ENCODE measurements at places on chromosomes 4 and X. TPM values are rescaled to one million over a fixed set of nuclear protein-coding genes. Genes with fewer than 3 reads are reported as not detected.

DNA sequence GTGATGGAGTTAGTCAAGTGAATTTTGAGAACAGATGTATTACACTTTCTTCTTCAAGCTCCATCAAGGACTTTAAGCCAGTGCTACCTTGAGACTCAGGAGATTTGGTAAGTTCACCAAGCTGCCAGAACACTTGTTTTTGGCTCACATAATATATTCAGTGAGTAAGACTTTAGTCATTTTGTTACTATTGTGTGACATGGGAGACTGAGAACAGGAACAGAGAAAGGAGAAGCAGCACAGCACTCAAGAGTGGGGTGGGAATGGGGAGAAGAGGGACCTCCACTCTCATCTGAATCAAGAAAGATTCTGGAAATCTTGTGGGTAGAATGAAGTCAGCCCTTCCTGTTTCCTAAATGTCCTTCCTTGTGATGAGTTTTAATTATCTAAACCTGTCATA lies 87.3 kb upstream of the TET2 start:
- DNase-seq: peak; percentile 62

DNA sequence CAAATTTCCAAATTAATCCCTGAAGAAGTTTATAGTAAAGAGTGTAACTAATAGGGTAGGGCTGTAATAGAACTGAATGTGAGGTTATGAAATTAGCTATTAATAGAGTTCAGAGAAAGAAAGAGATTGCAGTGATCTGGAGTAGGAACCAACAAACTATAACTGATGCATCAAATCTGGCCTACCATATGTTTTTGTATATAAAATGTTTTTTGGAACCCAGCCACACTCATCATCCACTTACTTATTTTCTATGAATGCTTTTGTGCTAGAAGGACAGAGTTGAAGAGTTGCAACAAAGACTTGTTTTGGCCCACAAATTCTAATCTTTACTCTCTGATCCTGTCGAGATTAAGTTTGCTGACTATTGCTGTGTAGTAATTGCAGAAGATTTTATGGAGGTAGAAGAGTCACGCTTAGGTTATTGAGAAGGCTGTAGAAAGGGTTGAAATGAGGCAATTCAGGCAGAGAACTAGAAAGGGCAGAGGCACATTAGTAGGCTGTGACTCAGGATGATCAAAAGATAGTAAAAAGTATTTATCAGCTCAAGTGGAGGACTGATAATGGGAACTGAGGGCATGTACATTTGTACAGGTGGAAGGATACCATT lies 298.7 kb upstream of the EMCN start:
- peak; percentile 10 for DNase-seq

DNA sequence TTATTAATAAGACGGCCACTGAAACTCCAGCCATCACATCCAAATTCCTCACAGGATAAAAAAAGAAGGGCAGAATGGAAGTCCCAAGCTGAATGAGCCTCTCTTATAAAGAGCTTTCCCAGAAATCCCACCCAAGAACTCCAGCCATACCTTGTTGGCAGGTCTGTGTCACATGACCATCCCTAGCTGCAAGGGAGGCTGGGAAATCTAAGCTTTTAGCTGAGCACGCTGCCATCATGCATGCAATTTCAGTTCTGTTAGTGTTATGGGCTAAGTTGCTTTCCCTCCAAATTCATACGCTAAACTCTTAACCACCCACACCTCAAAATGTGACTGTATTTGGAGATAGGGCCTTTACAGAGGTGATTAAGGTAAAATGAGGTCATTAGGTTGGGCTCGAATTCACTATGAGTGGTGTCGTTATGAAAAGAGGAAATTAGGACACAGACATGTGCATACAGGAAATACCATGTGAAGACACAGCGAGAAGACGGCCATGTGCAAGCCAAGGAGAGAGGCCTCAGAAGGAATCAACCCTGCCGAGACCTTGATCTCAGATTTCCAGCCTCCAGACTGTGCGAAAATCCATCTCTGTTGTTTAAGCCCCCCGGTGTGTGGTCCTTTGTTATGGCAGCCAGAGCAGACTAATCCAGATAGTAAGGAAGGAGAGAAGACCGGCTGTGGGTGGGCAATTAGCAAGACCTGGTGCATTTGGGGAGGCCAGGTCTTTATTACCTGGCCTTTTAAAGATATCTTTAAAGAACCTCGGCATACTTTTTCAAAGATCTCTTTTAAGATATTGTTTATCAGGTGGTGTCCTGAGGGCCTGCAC lies 317.6 kb downstream of the BCOR start:
- DNase-seq: no peak

DGKK gene
- total RNA-seq: not detected

FAM47A gene
- total RNA-seq: not detected

- DNase-seq: no peak
These were observed 99.1 kb upstream of the RXFP1 start for GRCh38 chr4:158422546-158422945.

PCDH11X gene
- not detected for total RNA-seq
